ENCODE measurements at places on chromosomes 2 and 18.
A peak's percentile ranks its signal among the peaks of the same experiment; 100 is the strongest.

- DNase-seq = peak; percentile 86
Measured at GRCh38 chr2:39469807-39470206, 32.7 kb upstream of the MAP4K3 start.

GRCh38 chr18:46814399-46814798 lies 57.5 kb upstream of the ST8SIA5 start:
- DNase-seq = no peak

DNA sequence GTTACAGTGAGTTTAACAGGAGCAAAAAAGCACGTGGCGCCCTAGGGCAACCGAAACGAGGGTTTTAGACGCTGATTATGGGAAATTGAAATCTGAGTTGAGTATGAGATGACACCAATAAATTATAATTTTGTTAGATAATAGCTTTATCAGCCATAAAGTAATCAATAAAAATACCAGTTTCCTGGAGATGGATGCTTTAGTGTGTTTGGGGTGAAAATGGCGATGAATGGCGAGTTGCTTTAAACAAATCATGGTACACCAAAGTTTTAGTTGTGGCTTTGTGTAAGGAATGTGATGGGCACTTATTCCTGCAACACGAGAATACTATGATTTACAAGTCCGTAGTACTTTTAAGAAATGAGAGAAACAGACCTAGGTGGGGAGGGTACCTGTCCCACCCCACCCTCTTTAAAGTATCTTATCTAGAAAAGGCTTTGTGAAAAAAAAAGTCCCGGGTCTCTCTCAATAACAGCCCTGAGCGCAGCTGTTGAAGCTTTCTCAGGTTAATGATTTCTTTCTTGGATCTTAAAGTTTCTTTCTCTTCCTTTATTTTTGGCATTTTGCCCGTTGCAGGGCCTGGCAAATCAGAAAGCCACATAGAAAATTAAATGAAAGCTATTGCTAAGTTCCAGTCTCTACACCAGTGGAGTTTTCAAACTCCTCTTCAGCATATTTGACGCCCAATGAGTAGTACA lies 1.5 kb upstream of the RRM2 start:
- no peak for DNase-seq

DNA sequence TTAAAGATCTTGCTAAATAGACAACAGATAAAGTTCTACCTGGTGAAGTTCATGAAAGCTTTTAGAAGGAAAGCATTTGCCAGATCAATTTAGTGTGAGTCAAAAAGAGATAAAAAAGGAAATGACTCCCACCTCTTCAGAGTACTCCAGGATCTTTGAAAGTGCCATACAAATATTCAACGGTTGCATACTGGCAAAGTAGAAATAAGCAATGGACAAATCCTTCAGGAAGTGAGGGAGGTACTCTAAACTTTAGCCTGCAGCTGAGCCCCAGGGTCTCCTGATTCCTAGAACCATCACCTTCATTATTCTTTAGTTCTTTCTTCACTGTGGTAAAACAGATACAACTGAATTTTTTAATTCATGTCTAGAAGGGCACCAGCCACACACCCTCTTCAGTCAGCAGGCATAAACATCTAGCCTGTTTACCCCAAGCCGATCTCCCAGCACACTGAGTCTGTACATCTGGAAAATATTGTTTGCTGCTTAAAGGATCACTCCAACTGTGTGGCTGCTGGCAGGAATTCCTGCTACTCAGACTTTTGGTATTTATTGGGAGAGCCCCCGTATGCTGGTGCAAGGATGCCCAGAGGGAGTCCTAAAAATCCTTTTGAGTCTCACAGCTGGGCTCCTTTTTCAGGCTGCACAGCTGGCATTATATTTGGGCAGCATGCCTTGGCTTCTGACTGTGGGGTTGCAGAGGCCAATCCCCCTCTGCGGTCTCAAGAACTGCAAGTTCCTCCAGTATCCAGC lies 72.3 kb upstream of the SESTD1 start:
- peak; percentile 26 for DNase-seq

DNA sequence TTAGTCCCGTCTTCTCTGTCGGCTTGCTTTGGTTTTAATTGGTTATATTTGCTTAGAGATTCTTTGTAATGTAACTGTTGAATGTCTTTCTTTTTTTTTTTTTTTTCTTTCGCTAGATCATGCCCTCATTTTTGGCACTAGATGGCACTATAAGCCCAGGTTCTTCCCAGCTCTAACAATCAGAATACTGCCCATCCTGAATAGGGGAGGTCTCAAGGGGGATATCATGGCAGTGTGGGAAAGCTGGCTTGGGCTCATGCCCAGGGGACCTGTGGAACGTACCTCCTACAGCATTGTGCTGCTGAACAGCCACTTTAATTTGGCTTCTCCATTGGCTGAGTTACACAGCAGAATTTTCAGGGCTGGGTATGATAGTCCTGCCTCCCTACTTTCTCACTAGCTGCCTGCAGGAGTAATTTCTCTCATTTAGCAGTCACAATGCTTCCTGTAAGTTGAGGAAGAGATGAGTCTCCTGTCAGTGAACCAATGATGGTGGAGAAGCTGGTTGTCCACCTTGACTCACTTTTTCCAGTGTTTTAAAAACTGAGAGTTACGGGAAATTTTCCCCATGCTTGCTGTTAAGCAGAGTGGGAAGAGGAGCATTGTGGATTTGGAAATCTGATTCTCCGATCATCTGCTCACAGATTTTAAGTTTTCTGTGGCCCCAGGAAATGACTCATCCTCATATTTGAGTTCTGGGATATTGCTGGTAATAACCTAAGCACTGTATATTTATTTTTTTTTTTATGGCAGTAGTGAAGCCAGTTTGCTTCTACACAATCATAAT lies 47.2 kb downstream of the RAD51AP2 start:
- peak; percentile 40 for DNase-seq

DNA sequence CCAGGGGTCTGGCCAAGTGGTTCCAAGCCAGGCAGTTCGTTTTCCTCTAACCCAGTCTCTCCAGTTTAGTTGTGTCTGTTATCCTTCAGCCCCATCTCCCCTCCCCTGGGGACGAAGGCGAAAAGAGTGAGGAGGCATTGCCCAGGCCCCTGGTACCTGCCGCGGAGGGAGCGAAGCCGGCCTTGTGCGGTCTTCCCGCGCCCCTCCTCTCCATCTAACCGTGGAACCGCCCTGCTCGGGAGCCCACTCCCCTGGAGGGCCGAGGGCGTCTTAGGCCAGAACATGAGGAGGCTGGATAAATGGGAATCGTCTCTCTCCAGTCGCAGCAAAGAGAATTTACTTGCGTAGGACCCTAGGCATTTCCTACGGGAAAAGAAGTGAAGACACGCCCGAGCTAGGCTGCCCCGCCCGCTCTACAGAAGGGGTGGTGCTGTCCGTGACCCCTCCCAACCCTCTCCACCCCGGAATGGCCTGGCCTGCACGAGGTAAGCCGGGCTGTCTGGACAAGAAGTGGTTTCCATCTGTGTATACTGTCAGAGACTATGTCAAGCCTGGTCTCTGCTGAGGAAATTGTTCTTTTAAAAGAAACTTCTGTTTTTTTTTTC lies 156.2 kb downstream of the MIB1 start:
- no peak for DNase-seq

DNA sequence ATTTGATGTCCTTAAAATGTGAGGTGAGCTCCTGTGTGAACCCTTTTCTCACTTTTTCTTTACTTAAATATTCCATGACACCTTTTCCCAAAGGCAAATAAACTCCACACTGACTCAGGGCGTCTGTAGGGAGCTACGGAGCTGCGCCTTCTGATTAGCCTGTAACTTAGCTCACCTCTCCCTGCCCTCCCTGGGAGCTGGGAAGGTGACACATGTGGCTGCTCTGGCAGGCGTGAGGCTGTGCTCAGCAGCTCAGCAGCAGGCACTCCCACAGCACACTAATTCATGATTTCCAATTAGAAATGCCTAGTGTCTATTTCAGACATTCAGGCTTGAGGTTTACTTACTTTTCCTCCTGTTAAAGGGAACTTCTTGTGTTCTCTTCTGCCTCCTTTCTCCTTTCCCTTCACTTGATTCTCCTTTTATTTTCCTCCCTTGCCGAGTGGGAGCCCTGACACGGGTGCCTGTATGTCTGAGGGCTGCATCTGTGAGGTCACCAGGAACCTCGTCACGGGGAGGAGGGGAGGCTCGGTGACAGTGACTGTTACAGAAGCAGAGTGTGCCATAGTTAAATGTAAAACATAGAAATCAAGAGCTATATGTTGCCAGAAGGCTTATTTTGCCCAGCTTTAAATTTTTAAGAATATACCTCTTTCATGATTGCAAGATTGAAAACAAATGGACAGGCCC lies 437.1 kb downstream of the DCDC2C start:
- DNase-seq = no peak

GRCh38 chr18:66126266-66126665 lies 375.5 kb downstream of the CDH7 start:
- no peak for DNase-seq
